ENCODE measurements at places on chromosomes 16 and 17.
A peak's percentile ranks its signal among the peaks of the same experiment; 100 is the strongest.

- no peak for DNase-seq
Measured at GRCh38 chr17:49597928-49598655, 22.4 kb downstream of the NXPH3 start.

GRCh38 chr16:17339764-17340541, 130.8 kb downstream of the XYLT1 start:
- DNase-seq, result no peak

- no peak for DNase-seq
Measured at GRCh38 chr17:10052106-10052813, 146.1 kb downstream of the GAS7 start.

DNA sequence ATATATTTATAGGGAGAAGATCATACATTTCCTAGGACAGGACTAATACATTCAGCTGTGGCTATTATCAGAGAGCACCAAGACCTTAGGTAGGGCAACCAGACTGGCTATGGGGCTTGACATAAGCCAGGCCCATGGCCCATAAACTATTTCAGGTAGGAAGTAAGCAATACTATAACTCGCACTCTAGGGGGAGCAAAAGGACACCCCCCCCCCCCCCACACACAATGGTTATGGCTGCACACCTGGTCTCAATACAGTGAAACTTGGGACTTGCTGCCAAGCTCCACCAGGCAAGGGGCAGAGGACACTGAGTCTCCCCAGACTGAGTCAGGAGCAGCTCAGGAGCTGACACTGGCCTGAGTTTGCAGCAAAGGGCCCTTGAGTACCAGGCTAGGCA, 348.9 kb upstream of the ASIC2 start:
- DNase-seq, result no peak

DNA sequence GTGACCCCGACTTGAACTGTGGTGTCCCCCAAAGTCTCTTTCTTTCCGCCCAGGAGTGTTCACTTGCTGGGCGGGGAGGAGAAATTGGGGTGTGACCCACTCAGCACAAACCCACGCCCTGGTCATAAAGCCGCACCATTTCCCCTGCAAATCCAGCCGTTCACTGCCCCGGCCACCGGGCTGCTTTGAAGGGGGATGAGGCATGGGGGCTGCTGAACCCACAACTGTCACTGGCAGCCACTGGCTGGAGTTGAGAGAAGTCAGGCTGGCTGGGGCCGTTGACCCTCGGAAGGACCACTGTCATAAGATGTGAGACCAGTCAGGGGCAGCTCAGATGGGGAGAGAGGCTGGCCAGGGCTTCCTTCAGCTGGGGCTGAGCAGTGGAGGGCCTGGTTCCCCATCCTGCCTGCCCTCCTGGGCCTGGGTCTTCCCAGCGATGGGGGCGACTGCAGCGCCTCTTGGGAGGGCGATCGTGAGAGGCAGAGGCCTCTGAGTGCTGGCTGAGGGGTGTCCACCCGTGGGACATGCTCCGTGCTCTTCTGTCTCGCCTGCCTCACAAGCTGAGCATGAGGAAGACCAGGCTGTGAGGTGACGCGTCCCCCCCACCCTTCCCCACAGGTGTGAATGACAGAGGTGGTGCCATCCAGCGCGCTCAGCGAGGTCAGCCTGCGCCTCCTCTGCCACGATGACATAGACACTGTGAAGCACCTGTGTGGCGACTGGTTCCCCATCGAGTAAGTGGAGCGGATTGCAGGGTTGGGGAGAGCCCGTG, 19.5 kb downstream of the C16orf90 start:
- no peak for DNase-seq

DNA sequence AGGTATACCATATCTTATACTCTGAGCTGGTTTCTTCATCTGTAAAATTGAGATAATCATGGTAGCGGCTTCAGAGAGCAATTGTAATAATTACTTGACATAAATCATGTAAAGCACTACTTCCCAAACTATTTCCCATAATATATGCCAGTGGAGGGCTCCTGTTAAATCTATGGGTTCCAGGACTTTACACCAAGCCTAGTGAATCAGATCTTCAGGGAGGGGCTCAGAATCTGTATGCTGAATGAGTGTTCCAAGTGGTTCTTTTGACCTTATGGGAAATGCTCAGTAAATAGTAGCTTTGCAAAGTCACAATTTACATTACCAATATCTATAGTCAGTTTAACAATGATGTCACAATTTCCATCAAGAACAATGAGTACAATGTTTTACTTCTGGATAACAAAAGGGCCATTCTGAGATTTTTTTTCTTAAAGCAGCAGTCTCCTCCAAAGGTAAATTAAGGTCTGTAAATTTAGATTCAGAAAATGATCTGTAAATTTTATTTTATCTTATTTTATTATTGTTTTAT, 50.9 kb upstream of the NLK start:
- no peak for DNase-seq

- DNase-seq, result no peak
Measured at GRCh38 chr17:47295037-47295873, 28.5 kb upstream of the EFCAB13 start.

DNA sequence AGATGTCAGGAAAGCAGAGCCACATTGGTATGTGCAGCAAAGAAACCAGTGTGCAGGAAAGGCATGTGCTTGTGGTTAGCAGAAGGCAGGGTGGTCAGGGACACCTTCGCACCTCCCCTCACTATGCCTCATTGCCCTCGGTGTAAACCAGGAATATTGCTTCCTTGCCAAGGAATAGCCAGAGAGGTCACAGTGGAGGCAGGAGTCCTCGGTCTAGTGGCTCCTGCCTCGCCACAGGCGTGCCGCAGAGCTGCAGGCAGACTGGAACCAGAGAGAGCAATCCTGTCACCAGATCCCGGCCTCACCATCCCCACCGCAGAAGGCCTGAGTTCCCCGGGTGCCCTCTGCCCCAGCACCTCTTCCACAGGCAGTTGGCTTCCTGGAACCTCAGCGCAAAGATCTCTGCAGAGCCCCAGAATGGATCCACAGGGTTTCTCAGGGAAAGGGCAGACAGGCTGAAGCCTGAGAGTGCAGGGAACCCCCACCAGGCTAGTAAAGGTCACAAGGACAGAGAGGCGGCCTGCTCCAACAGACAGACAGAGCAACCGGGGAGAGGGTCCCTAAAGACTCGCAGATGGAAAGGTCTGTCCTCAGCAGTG, 21.6 kb downstream of the CCDC182 start:
- no peak for DNase-seq

DNA sequence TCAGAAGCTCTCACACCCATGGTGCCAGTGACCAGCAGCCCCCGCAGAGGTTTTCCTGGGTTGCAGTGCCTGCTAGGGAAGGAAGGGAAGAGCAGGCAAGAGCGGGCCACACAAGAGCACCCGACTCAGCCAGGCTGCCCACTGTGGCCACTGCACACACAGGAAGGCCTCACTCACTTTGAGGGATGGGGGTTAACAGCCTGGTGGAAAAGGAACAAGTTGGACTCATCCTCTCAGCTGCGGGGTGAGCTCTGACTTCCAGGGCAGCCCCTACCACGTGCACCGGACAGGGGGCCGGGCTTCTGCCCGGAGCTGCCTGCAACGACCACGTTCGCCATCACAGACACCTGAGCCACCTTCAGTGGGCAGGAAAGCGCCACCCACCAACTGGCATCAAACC, 8.1 kb downstream of the P4HB start:
- no peak for DNase-seq

DNA sequence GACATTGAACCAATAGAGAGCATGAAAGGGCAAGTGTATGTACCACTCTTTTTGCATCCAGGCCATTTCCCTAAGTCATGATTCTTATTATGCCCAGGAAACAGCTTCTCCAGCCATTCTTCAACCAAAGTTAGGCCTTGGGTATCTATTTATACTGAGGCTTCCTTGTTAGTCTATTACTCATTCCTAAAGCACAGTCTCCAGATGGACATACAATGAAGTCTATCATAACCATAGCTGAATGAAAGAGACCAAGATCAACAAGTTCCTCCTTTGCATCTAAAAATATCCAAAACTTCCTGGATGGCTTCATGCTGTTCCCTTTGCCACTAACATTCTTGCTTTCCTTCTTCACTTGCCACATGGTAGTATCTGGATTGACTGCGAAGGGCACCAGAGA, 265.9 kb downstream of the CDH8 start:
- no peak for DNase-seq

DNA sequence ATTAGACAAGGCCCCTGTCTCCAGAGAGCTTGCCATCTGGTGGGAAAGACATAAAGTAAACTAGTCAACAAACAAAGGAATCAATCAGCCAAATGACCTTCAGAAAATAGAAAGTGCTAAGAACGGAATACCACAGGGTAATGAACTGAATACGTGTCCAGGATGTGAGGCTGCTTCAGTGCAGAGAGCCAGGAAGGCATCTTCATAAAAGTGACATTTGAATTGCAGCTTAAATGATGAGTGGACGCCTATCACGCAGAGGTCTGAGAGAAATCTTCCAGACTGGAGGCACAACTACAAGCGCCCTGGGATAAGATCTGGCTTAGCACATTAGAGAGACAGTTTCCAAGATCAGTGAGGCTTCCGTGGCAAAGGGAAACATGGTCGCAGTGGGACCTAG, 574.1 kb upstream of the CDH8 start:
- no peak for DNase-seq

DNA sequence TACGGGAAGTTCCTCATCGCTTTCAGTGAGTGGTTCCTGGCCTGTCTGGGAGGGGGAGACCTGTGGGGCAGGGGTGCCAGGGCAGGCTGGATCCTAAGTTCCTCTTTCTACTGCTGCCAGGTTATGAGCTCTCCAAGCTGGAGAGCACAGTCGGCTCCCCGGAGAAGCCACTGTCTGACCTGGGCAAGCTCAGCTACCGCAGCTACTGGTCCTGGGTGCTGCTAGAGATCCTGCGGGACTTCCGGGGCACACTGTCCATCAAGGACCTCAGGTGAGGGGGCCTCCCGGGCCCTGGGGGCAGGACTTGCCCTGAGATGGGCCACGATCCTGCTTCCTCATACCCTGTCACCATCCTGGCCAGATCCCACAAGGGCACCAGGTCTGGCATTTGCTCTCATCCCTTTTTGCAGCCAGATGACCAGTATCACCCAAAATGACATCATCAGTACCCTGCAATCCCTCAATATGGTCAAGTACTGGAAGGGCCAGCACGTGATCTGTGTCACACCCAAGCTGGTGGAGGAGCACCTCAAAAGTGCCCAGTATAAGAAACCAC, 5.1 kb downstream of the PRSS8 start:
- DNase-seq, result no peak

GRCh38 chr16:60945225-60945624, 1091.0 kb downstream of the CDH8 start:
- DNase-seq, result no peak

DNA sequence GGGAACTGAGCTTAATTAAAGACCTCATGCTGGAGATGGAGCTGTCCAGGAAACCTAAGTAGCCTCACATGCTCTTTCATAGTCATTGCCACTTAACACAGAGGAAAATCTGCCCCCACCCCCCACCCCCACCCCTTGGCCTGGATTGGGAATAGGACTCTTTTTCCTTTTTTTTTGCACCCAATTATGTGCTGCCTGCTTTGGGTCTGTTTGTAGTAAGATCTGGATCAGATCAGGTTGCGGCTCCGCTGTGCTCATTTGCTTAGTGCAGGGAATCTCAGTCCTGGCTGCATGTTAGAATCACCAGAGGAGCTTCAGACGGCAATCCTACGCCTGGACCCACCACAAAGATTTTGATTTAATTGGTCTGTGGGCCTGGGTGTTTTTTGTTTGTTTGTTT, 219.0 kb downstream of the UTP18 start:
- DNase-seq, result no peak

DNA sequence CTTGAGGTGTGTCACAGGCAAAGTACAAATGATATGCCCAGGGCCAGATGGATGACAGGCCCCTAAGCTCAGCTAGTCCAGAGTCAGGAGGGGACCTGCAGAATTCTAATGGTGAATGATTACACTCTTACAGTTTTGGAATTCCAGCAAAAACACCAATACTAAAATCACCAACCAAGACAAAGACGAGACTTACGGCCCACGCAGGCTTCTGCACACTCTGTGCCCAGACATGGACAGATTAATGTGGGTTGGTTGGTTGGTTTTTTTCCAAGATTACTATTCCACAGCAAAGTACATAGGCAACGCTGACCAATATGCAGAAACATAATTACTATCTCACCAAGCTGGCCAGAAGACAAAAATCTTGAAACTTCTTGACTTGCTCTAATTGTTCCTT, 9.7 kb downstream of the ADCY9 start:
- no peak for DNase-seq

- DNase-seq, result peak; percentile 30
Measured at GRCh38 chr17:59842901-59843652, 49.7 kb downstream of the TUBD1 start.

DNA sequence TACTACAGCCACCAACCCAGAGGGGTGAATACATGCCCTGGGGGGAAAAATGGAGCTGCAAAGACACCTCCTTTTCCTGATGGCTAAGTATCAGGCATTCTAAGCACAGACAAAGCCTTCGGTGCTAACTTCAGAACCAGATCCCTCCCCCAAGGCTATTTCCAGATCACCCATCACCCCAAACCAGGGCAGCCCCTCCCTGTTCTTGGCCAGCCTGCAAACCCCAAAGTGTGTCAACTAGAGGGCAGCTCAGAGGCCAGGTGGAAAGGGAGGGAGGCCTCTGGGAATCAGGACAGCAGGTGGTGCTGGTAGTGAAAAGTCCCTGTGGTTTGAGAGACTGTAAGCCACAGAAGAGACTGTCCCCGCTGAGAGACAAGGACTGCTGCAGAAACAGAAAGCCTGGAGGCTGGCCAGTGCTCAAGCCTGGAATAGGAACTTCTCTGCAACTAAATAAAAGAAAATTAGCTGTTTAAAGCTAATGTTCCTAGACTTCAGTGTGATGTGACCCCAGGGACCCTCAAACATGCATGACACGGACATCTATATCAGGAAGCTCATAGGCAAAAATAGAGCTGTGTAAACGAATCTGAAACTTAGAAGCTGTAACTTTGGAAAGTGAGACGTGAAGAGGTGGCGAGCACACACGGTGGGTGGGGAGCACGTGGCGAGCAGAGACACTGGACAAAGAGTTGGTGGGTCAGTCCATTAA, 9.1 kb downstream of the TUBG1 start:
- no peak for DNase-seq

- no peak for DNase-seq
Measured at GRCh38 chr17:10648956-10649355, 8.2 kb downstream of the MYH3 start.

GRCh38 chr16:75506107-75506506, 10.9 kb upstream of the CHST6 start:
- no peak for DNase-seq

- no peak for DNase-seq
Measured at GRCh38 chr17:9221147-9221921, 200.0 kb downstream of the NTN1 start.
